ENCODE measurements at places on chromosomes 1 and 21. TPM values are rescaled to one million over a fixed set of nuclear protein-coding genes. Genes with fewer than 3 reads are reported as not detected.

The C1QA gene
- total RNA-seq = 10.9 TPM

The CA6 gene
- not detected for total RNA-seq

- DNase-seq = no peak
Measured at GRCh38 chr1:53683986-53684740, 54.8 kb downstream of the GLIS1 start.

GRCh38 chr1:43722810-43723209 lies 15.5 kb downstream of the ST3GAL3 start:
- no peak for DNase-seq

DNA sequence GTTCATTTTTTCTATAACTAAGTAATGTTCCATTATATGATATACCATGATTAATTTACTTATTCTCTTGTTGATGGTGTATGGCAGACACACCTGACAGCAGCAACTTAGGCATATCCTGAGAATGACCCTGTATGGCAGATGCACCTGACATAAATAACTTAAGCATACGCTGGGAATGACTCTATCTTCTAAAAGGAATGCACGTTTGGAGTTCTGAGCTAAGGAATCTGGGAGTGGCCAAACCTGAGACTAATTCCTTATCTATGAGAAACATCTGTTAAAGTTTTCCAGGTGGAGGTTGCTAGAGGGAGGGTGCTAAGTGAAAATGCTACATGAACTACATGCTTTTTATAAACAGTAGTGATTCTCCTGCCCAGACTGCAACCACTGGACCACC lies 96.7 kb upstream of the RGS18 start:
- no peak for DNase-seq

All from occipital lobe (tissue), 3 donors.